Thoracic aorta endothelial cell (primary cell): ENCODE measurements at places on chromosomes 3 and 15. TPM values are rescaled to one million over a fixed set of nuclear protein-coding genes. Genes with fewer than 3 reads are reported as not detected.

The LSM3 gene
- total RNA-seq: 11.7 and 15.4 TPM in 2 replicates

The SLC38A3 gene
- 0.13 and 0.36 TPM in 2 replicates for total RNA-seq

The B3GNT5 gene
- 38.2 and 38.8 TPM in 2 replicates for total RNA-seq

The GOLGA8T gene
- total RNA-seq: not detected in 2 replicates

The C3orf85 gene
- total RNA-seq: not detected in 2 replicates

The C3orf22 gene
- not detected in 2 replicates for total RNA-seq

The CPN2 gene
- not detected in 2 replicates for total RNA-seq

The PTPRG gene
- 67.4 and 73.9 TPM in 2 replicates for total RNA-seq

The CACNA2D2 gene
- total RNA-seq: under 0.01 TPM in 2 replicates

The DGKG gene
- total RNA-seq: 0.13 and 0.36 TPM in 2 replicates

The SERINC4 gene
- total RNA-seq: not detected in 2 replicates

The SPATA12 gene
- total RNA-seq: 0.07 and 0.13 TPM in 2 replicates

The ULK3 gene
- 23.4 and 23.8 TPM in 2 replicates for total RNA-seq

The BNC1 gene
- 6.9 and 12.8 TPM in 2 replicates for total RNA-seq

The PPIP5K1 gene
- 27.3 and 32.3 TPM in 2 replicates for total RNA-seq

The PLA1A gene
- 0.13 and 0.22 TPM in 2 replicates for total RNA-seq

The CX3CR1 gene
- total RNA-seq: not detected in 2 replicates

The DOCK3 gene
- 0.13 and 0.14 TPM in 2 replicates for total RNA-seq

The LRRK1 gene
- total RNA-seq: 10.0 and 16.2 TPM in 2 replicates

The GOLGA6L7 gene
- total RNA-seq: not detected in 2 replicates

The WDR82 gene
- total RNA-seq: 74.7 and 80.6 TPM in 2 replicates

The FGD5 gene
- 104 and 107 TPM in 2 replicates for total RNA-seq

The ABHD17C gene
- 8.4 and 18.8 TPM in 2 replicates for total RNA-seq

The SLC12A8 gene
- 0.29 and 0.80 TPM in 2 replicates for total RNA-seq

The STRC gene
- total RNA-seq: not detected in 2 replicates

The PCOLCE2 gene
- total RNA-seq: 1.3 and 2.5 TPM in 2 replicates

The SLC22A13 gene
- total RNA-seq: 0.22 and 0.27 TPM in 2 replicates

The MESD gene
- 23.9 and 24.2 TPM in 2 replicates for total RNA-seq

The MESP2 gene
- 0.14 and 0.27 TPM in 2 replicates for total RNA-seq

The CD86 gene
- total RNA-seq: not detected in 2 replicates

The TRPM1 gene
- total RNA-seq: 0.14 and 0.27 TPM in 2 replicates

The KBTBD13 gene
- total RNA-seq: not detected in 2 replicates

The LRTM1 gene
- total RNA-seq: not detected in 2 replicates

The CLDN18 gene
- total RNA-seq: not detected in 2 replicates

The CCDC39 gene
- total RNA-seq: 0.14 TPM in 1 of 2 replicates, not detected in the other

The MUSTN1 gene
- total RNA-seq: not detected in 2 replicates

The ACTRT3 gene
- total RNA-seq: 5.3 and 5.6 TPM in 2 replicates
